ENCODE measurements at places on chromosomes 7 and 10.

DNA sequence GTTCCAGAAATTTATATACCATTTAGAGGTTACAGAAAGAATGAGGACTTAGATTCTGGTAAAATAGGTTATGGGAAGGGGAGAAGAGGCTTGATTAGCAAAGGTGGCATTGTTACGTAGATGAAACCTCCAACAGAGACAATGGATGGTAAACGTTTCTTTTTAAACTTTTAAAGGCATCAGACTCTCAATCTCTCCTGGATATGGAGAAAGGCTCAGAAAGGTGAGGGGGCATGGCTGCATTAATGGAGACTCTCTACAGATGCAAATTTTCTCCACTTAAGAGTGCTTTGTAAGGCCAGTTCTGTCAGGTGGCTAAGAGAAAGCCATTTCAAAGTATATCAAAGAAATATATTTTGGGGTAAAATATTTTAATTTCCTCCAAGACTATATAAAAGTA lies 240.9 kb upstream of the PTER start:
- DNase-seq: no peak

- no peak for DNase-seq
Observed at GRCh38 chr10:113259576-113260226, 293.2 kb upstream of the HABP2 start.

GRCh38 chr7:4604456-4604940 lies 77.6 kb upstream of the FOXK1 start:
- DNase-seq: no peak

- no peak for DNase-seq
Observed at GRCh38 chr10:103896225-103896624, 21.8 kb downstream of the STN1 start.

DNA sequence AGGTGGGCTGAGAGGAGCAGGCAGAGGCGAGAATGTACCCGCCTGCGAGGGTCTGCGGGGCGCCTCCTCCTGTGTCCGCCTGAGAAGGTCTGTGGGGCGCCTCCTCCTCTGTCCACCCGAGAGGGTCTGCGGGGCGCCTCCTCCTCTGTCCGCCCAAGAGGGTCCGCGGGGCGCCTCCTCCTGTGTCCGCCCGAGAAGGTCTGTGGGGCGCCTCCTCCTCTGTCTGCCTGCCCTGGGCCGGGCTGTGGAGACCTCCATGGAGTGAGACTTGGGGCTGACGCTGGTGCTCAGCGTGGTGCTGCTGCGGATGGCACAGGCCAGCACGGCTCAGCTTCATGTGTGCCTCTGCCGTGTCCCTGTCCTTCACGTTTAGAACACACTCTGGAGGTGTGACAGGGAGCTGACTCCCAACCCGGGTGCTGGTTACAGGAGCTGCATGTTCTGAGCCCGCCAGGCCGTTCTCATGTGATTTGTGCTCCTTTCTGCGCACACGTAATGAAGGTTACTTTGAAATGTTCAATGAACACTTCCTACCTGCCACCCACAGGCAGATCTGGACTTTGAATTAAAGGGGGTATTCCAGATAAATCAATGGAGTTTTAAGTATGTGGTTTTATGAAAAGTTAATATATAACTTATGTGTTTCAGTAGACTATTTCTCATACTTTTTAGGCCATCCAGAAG lies 20.5 kb upstream of the GET4 start:
- DNase-seq: no peak

- DNase-seq: no peak
Observed at GRCh38 chr7:112025556-112025955, 180.6 kb downstream of the DOCK4 start.

GRCh38 chr7:141557360-141557759 lies 6.2 kb downstream of the AGK start:
- DNase-seq: no peak

GRCh38 chr10:4086131-4086898 lies 301.3 kb upstream of the KLF6 start:
- no peak for DNase-seq

DNA sequence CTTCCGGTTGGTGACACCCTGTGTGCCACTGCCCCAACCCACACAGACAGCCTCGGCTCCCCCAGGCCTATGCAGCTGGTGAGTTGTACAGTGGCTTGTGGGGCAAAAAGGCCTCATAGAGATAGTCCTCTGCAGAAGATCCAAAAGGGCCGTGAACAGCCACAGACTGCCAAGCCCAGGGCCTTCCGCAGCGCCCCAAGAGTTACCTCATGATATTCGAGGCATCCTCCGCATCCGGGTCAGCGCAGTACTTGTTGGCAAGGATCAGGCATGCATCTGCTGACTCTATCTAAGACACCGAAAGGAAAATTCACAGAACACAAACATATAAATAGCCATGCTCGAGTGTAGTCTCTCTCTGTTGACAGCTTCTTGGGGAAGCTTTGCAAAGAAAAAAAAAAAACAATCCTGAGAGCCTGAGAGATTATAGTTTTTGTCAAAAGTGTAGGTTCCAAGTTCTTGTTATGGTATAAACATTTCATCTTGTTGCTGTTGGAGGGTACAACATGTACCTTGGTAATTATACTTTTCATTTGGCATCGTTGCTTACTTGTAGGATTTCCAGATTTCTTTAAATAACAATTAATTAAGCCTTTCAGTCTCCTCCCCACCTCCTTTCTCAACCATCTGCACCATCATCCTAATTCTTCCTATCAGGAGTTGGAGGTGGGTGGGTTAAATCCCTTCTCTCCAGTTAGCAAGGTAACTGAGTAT lies 553.0 kb downstream of the KCNMA1 start:
- no peak for DNase-seq

DNA sequence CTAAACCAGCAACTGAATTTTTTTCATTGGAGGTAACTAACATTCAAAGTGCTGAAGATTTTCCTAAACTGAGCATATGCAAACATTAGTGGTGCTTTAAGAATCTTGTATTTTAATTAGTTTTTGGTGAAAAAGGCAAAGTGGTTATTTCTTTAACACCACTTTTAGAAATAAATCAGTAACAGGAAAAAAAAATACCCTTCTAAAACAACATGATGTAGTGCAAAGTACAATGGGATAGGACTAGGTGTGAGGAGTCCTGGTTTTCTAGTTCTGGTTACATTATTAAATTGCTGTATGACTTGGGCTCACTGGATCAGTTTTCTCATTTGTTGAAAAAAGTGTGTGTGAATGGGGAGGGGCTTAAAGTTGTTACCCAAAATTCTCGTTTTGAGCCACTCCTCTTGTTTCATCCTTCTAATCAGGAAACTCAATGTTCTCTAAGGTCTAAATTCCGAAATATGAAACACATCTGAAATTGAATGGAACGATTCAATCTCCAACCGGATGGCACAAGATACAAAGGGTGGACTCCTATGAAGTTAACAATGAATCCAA lies 1.8 kb downstream of the WASL start:
- no peak for DNase-seq

DNA sequence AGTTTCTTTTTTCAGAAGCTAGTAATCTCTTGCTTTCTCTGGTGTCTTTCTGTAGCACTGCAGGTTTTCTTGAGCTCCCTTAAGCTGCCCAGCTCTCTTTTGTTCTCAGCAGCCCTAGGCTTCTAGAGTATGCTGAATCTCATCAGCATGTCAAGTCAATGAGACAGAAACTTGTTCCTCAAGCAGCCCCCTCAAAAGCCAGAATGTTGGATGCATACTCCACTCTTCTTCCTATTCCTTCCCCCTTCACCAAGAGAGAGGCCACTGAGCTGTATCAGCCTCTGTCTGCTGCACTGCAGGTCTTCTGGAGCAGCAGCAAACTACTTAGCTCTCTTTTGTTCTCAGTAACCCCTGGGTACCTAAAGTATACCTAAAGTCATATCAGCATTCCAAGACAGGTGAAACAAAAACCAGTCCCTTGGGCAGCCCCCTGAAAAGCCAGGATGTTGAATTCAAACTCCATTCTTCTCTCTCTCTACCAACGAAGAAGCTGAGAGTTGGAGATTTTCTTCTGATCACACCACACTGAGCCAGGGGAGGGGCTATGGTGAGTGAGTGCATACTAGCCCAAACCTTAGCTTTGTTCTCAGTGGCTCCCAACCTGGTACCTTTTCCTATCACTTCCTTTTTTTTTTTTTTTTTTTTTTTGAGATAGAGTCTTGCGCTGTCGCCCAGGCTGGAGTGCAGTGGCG lies 73.3 kb upstream of the WAC start:
- no peak for DNase-seq

DNA sequence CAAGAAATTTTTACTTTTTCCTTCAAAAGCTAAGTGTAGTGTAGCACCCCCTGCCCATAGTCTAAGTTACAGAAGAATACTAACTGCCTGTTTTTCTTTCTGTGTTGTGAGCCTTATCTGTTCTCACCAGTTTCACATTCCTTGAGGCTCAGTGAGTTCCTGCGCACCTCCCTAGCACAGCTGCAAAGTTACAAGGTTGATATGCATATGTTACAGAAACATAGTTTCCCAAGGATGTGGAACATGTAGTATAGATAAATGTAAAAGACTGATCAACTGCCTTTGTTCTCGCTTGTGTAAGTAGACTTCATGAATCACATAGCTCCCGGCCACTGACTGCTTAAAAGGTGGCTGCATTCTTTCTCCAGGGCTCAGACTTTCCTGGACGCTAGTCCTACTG lies 6.7 kb upstream of the ZNF33B start:
- DNase-seq: no peak

GRCh38 chr10:52637592-52637991 lies 135.0 kb downstream of the MBL2 start:
- DNase-seq: no peak

DNA sequence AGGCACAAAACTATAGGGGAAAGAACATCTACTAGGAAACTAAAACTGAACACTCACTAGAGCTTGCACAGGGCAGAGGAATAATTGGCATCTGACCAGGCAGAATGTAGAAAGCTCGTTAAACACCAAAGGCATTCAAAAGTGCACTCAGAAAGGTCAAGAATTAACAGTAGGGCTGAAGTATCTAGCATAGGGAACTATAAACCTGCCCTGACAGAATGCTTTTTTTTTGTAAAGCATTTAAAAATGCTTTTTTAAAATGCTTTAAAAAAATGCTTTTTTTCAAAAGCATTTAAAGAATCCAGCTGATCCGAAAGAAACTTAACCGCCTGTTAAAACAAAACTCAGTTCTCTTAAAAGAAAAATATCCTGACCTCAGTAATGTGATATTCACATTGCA lies 74.6 kb upstream of the EGFR start:
- no peak for DNase-seq

DNA sequence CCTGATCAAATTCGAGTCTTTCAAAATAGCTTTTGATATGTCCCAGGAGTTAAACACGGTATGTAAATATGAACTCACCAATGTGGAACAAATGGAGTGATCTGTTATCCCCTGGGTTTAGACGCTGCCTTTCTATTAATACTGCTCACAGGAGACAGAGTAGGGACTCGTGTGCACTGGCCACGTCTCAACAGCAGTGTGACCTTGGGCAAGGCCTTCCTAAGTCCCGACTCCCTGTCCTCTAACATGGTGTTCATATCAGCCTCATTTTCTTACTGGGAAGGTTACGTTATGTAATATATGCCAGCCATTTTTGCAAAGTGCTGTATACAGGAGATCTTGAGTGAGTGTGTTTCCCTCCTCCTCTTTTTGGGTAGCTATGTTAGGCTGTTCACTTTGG lies 1.8 kb downstream of the WDR37 start:
- no peak for DNase-seq

- peak; percentile 79 for DNase-seq
Observed at GRCh38 chr7:124779194-124779593, 13.6 kb upstream of the GPR37 start.

GRCh38 chr10:86596266-86596665 lies 58.1 kb upstream of the OPN4 start:
- no peak for DNase-seq
